GM12891 (cell line): ENCODE measurements at places on chromosomes 6 and 20.

GRCh38 chr6:121405306-121405705 lies 30.1 kb upstream of the GJA1 start:
- no peak for DNase-seq

DNA sequence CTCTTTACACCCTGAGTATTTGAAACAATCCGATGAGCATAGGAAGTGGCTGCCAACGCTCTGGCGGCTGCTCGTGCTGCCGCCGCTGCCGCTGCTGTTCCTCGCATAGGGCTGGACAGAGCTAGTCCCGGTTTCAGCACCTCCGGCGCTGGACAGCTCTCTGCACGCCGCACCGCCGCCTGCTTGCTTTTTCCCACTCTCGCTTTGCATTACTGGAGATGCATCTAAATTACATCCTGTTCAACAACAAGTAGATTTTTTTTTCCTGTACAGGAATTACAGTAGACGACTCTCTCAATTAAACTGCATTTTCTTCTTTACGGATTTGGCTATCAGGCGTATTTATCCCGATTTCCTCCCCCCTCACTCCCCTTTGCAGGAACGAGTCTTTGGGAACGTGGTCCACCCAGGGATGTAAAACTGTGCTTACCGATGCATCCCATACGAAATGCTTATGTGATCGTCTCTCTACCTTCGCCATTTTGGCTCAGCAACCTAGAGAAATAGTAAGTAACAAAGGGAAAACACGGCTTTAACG lies 563.8 kb downstream of the LMBRD1 start:
- DNase-seq: peak; percentile 15

- no peak for DNase-seq
Measured at GRCh38 chr6:49988900-49989299, 19.5 kb upstream of the DEFB113 start.

DNA sequence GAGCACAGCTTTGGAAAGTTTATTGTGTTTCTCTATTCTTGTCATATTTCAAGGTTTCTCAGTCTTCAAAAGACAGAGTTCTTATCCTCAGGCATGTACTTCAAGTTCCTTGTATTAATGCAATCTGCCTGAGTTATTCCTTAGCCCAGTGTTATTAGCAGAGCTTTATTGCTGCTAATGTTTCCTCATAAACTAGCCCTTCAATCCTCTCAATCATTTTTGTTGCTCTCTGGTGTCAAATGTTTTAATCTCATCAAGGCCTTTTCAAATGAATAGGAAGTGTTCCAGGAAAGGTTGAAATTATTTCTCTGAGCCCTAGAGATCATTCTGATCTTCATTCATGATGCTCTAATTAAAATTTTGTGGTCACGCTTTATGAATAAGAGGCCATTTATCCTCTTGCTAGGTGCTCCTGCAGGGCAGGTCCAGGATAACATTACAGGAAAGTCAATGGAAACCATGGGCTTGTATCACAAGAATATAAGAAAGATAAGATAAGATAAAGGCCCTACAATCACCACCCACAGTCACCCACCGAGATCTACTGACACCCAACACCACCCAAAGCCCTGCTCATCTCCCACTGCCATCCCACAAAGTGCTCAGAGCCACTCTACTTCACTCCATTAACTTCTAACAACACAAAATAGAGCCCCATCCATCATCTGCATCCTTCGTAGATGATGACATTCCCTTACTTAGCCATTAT lies 125.9 kb downstream of the COL9A1 start:
- no peak for DNase-seq

GRCh38 chr6:36539814-36540568 lies 7.3 kb downstream of the STK38 start:
- DNase-seq: no peak

DNA sequence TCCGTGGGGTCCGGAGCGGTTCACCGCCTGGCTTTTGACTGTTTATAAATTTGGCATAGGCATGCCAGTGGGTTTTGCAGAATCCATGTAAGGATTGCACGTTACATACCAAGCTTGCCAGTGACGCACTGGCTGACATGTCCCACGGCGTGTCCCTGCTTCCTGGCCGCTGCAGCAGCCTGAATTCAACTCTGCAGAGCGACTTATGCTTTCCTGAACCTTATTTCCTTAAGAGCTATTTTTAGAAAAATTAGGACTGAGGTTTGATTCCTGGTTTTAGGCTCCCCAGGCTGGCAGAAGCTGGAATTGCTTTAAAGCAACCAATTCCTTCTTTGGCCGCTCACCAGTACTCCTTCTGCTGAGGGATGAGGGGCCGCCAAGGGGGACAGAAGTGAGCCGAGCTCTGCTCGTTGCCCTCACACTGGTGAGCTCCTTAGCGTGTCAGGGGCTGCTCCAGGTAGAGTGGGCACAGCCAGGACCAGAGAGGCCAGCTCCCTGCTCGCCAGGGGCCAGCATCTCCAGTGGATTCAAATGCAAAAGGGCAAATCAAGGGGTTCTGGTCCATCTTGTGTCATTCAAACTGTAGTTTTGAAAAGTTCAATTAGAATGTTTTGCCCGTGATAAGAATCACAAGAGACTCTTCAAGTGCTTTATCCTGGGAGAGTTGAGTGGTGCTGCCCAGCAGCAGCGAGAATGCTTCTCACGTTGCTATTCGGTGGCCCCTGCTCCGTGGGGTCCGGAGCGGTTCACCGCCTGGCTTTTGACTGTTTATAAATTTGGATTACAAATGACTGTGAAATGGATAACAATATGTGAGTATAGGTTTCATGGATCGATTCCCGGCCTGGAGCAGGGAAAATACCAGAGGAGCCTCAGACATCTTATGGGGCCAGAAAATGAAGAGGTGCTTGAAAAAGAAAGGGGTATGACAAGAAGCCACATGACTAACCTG lies 17.5 kb upstream of the IRF4 start:
- no peak for DNase-seq

DNA sequence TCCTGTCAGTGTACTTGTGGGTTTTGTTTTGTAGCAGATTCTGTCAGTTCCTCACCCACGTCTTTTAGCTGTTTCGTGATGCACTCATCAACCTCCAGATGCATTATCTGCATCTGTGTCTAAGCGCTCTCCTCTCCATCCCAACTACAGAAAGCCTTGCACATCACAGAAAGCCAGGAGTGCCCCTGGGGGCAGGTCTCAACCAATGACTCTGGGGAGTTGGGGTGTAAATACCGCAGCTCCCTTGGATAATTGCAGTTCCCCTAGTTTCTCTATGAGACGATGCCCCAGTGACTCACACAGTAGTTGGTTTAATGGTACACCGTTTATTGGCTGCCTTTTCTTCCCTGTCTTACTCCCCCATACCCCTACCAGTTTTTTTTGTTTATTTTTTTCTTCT lies 158.1 kb downstream of the SOX4 start:
- DNase-seq: no peak

- DNase-seq: no peak
Measured at GRCh38 chr6:158782432-158783166, 36.6 kb downstream of the EZR start.

DNA sequence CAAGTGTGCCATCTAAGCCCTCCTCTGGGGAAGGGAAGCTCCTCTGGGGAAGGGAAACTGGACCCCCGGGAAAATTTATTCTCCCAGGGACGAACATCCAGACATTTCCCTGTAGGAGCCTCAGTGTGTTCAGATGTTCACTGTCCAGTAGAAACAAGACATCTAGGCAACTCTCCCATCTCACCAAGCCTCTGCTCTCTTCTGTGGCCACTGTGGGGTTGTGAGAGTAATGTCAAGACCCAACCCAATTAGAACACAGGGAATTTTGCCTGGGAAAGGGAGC lies 3.6 kb upstream of the PTGIS start:
- DNase-seq: no peak

GRCh38 chr6:87049779-87050178 lies 45.1 kb downstream of the CGA start:
- DNase-seq: no peak

- no peak for DNase-seq
Measured at GRCh38 chr6:45478240-45478639, 100.5 kb upstream of the SUPT3H start.

- no peak for DNase-seq
Measured at GRCh38 chr6:138521790-138522189, 22.5 kb upstream of the NHSL1 start.

- DNase-seq: no peak
Measured at GRCh38 chr6:163123098-163123497, 291.4 kb upstream of the QKI start.

DNA sequence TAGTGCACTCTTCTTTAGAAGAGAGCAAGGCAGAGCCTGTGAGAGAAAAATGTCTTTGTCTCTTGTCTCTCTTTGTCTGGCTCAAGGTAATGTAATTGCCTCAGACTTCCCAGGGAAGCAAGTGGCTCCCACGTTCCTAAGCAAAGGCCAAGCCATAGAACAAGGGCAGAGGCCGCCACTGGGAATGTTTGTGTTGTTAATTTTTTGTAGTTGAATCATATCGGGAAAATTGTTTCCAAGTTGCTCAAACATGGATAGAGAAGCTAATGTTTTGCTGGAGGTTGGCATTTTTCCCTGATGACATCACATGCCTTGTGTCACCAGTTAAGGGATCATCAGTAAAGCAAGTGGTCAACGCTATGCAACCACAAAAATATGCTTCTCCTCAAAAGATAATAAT lies 211.5 kb upstream of the FOXA2 start:
- no peak for DNase-seq

GRCh38 chr6:147648916-147649315 lies 140.4 kb downstream of the SAMD5 start:
- no peak for DNase-seq

DNA sequence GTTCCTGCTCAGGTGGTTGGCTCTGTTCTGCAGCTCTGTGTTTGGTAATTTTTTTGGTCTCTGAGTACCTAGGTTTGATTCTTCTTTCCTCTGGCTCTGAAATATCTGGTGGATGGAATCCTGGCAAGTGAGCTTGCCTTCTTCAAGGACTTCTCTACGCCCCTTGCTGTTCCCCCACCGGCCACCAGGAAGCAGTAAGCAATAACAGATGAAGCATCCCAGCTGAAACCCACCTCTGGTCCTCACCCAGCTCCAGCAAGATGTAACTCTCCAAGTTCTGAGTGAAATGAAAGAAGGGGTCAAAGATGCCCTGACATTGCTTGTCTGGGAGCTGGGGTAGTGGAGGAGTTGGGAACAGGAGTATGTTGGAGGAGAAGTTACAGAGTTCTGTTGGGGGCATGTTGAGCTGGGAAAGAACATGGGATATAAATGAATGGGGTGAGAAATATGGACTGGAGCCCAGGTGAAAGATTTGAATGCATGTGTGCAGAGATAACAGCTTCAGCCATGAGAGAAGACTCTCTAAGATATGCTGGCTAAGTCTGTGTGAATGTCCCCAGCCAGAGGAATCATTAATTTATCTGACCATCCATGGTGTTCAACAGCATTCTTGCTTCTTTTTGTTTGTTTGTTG lies 51.3 kb upstream of the GLP1R start:
- peak; percentile 15 for DNase-seq

DNA sequence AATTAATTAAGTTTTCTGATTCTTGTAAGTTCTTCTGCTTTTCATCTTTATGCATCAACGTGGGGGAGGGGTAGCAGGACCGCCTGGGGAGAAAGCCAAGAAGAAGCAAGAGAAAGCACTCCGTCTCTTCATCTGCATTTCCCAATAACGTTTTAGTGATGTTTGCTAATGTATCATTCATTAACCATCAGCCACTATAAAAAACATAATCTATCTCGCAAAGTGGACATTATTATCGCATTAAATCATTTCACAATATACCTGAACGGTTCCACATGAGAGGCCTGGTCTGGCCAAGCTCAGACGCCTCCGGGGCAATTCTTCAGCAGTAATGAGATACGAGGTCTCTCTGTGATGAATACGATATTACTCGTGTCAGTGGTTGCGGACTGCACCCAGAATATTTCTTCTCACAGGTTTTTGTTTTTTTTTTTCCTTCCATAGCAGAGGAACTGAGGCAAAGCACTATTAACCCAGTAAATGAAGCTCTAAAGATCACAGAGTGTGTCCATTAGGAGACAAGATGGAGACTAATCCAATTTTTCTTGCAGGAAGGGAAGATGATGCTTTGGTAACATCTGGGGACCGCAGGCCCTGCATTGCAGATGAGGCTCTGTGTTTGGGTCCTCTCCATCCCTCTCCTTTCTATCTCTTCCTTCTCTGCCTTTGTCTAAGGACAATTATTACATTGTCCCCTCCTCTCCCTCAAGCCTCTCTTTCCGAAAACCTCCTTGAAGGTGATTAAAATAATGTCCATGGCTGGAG lies 156.1 kb downstream of the SLC35B3 start:
- DNase-seq: no peak

GRCh38 chr20:4226330-4227084 lies 211.1 kb upstream of the RNF24 start:
- DNase-seq: no peak

DNA sequence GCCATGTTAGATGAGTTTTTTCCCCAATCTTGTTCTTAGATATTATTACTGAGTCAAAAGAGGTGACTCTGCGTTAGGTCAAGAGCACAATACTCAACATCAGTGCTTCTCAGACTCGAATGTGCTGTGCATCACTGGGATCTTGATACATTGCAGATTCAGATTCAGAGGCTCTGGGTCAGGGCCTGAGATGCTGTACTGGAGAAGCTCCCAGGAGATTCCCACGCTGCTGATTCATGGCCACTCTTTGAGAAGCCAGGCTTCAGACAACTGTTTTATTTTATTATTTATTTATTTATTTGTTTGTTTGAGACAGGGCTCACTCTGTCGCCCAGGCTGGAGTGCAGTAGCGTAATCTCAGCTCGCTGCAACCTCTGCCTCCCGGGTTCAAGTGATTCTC lies 41.4 kb upstream of the ARID1B start:
- no peak for DNase-seq

GRCh38 chr6:149334682-149335160 lies 17.2 kb downstream of the TAB2 start:
- DNase-seq: no peak

DNA sequence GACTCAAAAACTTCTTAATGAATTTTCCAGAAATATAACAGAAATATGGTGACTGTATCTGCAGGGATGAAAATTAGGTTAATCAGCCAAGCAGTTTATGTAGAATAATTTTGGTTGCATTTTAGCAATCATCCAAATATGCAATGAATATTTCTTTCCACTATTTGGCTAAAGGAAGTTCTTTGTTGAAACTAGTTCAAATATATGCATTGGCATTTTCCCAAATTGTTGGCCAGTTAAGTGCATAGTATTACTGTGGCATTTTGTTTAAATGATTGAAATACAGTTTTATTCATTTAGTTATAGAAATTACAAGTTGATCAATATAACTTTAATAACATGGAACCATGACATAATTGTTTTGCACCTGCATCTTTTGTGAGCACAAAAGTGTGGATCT lies 115.5 kb downstream of the DOK5 start:
- DNase-seq: no peak

- no peak for DNase-seq
Measured at GRCh38 chr6:25503686-25504085, 148.3 kb upstream of the SCGN start.

DNA sequence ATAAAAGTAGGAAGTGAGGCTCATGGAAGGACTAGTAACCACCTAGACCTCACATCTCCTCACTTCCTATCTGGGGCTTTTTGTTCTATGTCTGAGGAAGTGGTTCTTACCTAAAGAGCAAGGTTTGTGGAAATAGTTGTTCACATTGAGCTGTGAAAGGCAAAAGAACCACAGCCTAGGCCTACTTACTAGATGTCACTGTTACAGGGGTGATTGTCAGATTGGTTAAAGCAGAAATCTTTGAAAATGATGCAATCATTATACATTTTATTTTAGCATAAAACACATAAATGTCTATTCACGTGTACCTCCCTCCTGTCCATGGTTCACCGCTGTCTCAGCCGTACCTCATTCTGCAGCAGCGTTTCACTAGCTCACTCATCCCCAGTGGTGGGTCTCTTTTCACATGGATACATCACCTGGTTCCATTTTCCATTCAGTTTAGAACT lies 268.8 kb downstream of the TMEM242 start:
- no peak for DNase-seq
